ENCODE measurements at places on chromosomes 12 and 14.

DNA sequence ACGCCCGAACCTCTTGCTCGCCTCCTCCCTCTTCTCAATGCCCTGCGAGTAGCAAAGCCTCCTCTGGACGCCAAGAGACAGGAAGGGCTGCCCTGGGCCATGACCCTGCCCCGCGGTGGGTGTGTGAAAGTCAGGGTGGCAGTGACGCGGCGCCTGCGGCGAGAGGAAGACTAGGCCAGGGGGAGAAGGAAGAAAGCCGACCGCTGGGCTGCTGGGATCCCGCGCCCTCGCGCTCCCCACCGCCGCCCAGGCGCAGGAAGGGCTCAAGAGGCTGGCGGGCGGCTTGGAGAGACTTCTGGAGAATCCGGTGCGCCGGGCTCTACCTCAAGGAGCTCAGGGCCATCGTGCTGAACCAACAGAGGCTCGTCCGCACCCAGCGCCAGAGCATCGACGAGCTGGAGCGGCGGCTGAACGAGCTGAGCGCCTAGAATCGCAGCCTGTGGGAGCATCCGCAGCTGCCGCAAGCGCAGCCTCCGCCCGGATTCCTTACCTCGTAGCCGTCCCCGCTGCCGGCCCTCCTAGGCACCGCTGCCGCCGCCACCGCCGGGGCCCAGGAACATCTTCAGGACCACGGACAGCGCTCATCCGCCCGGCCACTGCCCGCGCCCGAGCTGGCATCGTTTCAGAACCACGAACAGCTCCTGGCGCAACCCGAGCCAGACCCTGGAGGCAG is 105.0 kb upstream of the PRB2 start:
- DNase-seq: peak; percentile 76

- DNase-seq: no peak
Observed at GRCh38 chr12:57759360-57759980, 4.6 kb downstream of the MARCHF9 start.

DNA sequence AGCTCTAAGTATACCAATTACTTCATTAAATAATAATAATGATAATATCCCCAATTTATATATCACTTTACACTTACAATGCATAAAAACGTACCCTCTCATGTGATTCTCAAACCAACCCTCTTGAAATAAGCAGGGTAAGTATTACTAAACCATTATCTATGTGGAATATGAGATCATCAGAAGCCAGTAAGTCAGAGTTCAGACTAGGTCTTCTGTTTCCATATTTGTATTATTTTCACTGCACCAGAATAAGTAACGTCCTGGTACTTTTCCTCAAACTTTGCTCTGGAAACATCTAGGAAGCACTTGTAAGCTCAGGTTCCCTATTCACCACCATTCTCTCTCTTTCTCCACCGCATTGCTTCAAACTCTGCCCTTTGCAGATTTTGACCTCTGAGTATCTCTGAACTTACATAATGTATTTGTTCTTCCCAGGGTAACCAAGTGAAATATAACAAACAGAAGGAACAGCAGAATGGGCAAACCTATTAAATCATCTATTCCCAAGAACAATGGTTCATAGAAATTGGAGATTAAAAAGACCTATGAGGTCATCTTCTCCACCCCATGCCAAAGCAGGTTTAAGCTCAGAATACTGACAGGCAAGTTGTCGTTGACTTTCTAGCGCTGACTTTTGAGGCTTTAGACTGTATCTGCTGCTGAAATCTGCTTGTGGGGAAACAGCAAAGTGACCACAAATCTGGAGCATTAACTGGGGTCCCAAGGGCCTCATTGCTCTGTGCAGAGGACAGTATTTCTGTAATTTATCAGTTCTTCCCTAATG is 161.3 kb upstream of the FAR2 start:
- no peak for DNase-seq

- DNase-seq: no peak
Observed at GRCh38 chr14:99450266-99450665, 30.4 kb downstream of the SETD3 start.

DNA sequence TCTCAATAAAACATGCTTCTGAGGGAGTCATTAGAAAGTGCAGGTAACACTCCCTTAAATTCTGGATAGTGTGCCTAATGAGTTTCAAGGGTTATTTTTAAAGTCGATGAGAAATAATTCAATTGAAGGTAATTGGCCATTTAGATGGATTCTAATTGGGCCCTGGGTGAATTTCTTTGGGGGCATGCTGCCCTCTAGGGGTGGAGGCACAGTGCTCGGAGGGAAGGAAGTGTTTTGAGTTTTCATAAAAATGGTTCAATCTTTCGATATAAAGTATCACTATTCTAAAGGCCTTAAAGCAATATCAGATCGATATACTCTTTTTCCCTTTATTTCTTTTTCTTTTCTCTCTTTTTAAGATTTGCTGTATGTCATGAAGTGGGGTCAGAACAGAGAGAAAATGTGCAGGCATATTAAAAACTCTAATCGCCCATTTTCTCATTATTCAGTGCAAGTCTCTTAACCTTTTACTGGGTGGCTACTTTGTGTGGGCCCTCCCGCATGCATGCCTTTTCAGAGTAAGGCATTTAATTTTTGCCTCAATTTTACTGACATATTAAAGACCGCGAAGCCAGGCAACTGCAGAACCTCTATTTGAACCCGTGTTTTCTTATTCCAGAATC is 25.5 kb downstream of the NKX2-8 start:
- peak; percentile 63 for DNase-seq

GRCh38 chr14:80923368-80923767 is 18.2 kb downstream of the CEP128 start:
- no peak for DNase-seq
